ELR (cell line): ENCODE measurements at places on chromosomes 12 and 14.
A peak's percentile ranks its signal among the peaks of the same experiment; 100 is the strongest.

DNA sequence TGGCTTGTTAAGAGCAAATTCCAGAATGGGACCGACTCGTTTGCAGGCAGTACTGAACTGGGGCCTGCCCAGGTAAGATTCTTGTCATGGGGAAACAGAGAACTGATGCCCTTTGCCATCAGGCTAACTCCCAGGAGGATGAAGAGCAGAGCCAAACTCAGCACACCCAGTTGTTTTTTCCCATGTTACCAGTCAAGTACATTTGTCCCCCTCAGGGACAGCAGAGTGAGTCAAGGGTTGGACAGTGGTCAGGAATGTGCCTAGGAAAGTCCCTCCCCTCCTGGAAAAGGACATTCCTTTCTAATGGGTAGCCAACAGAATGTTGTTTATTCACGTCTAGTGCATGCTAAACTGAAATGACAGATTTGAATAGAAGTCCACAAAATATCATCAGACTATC, 1.6 kb downstream of the ART4 start:
- DNase-seq, result peak; percentile 84

DNA sequence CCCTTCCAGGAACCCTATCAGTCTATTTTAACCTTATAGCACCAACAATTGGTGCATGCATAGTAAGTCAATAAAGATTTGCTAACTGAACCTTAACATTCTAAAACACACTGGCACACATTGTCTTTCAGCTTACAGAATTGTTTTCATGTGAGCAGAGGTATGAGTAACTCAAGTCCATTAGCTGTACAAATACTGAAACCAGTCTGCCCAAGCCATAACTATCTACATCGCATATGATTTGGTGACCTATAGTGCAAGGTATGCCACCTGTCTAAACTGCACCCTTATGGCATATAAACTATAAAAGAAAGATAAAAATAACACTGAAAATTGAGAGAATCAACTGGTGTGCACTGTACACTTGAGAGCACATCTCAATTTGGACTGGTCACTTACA, 34.8 kb downstream of the SBNO1 start:
- no peak for DNase-seq

- DNase-seq, result no peak
Observed at GRCh38 chr12:104294927-104295668, 8.4 kb upstream of the EID3 start.

- peak; percentile 100 for DNase-seq
Observed at GRCh38 chr12:18690653-18691052, 47.2 kb downstream of the PLCZ1 start.

- no peak for DNase-seq
Observed at GRCh38 chr14:45003924-45004323, 41.9 kb downstream of the TOGARAM1 start.

DNA sequence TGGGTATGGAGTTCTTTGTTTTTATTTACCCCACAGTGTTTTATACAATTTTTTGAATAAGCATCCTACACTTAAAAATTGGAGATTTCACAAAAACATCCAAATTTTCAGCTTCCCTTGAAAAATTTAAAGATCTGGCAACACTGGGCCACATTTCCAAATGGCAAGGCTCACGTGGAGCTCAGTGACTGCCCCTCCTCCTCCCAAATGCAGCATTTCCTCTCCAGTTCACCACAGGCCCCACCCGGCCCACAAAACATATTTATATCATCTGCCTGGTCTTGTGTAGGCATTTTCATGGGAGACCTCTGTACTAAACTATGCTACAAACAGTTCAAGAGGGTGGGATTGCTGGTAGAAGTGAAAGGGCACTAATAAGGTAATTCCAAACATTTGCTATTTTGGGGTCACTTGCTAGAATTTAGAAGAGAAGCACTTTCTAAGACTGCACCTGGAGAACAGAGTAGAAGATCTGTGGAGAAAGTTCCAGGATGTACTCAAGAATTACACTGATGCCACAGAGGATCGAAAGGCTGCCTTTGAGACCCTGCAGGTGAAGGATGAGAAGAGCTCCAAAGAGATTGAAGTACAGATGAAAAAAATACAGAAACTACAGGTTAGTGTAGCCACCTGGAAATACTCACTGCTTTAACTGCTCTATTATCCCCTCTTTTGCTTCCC, 7.3 kb downstream of the FKBP11 start:
- DNase-seq, result no peak

DNA sequence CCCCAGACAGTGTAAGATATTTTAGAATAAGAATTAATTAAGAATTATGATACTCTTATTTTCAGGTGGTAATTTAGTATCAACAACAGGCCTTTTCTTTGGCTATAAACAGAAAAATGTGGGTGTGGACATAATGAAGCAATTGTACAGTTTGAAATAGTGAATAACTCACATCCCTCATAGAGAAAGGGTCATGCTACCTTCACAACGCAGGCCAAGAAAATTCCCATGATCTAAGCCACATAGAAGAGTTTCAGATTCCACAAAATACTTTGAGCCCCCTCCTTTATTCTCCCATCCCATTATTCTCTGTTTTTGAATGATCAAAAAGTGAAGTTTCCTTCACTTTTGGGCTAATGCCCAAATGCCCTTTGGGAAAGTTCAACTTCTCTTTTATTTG, 23.5 kb upstream of the DHRS7 start:
- no peak for DNase-seq
